ENCODE measurements at places on chromosomes 12 and 14. TPM values are rescaled to one million over a fixed set of nuclear protein-coding genes. Genes with fewer than 3 reads are reported as not detected.
A peak's percentile ranks its signal among the peaks of the same experiment; 100 is the strongest.

- DNase-seq, result no peak
- no peak overlapping the region for H3K4me3 ChIP-seq
- peaks cover 7% of the 10 kb centered on the region for H3K4me1 ChIP-seq
- no peak overlapping the region for H3K27ac ChIP-seq
- no peaks in the 10 kb centered on the region for H3K27me3 ChIP-seq
Observed at GRCh38 chr12:1666685-1667162, 24.1 kb upstream of the ADIPOR2 start.

DNA sequence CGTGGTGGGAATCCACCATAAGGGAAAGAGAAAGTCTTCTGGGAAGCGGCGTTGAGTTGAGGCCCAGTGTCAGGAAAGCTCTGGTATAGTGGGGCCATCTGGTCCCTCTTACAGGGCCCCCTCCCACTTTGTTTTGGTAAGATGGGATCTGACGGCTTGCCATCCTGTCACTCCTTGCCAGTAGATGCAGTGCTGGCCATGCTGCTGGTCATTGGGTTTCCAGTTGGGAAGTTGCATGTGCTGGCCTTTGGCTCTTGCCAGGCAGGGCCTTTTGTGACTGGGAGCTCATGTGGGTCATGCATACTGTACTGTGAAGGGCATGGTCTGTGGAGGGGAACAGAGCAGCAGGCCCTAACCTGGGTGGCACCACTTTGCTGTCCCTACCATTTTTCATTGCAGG lies 3.8 kb downstream of the TRAF3 start:
- H3K4me3 ChIP-seq, result no peak overlapping the region
- H3K36me3 ChIP-seq, result no peaks in the 10 kb centered on the region
- DNase-seq, result no peak

DNA sequence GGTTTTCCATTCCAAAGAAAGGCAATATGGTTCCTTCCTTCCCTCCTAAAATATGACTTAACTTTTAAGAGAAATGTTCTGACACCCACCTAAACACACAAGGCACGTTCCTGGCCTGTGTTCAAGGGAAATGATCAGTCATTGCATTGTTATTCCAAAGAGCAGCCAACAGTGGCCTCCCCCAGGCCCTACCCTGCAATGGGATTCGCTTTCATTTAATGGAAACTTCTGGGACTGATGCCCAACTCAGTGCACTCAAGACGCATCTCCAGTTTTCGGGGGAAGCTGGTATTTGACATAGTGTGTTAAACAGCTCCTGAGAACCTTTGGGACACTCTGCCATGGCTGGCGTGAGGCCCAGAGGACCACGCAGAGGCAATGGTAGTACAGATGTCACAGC lies 65.9 kb downstream of the DDX51 start:
- peaks cover 11% of the 10 kb centered on the region for H3K4me1 ChIP-seq
- H3K27me3 ChIP-seq, result no peaks in the 10 kb centered on the region
- peaks cover 39% of the 10 kb centered on the region for H3K36me3 ChIP-seq
- H3K4me3 ChIP-seq, result no peak overlapping the region
- H3K27ac ChIP-seq, result peak overlapping the region; percentile 49

DNA sequence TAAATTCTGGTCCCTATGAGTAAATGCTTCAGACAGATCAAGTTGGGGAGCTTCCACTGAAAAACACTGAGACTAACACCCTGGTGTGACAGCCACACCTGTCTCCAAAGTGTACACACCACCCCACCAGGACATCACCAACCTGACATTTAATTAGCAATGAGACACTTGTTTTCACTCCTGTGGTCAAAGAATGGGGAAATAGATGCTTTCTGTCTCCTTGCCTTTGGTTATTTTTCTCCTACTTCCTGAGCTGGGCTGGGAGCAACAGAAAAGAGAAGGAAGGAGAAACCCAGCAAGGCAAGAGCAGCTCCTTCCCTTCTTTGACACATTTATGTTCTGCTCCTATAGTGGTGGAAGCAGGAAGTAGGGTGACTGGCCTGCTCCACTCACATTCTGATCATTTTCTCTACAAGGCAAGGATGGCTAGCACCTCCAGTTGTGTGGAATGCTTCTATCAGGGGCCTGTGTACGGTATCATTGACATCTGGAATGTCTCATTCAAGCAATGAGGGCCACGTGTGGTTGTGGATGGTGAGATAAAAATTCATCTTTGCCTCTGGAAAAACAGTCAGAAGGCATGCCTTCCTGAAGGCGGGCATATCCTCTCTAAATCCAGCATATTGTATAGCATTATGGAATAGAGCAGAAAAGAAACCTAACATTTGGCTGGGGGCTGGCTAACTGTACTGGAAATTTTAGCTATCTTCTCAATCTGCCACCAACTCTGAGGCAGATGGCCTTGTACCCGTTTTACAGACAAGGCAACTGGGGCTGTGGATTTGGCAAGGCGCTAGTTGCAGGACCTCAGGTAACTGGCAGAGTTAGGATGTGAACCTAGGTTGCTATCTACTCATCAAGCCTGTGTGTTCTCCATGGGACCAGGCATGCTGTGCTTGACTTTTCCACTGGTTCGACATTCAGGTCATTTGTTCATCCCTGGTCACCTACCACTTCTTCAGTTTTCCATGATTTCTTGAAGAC lies 24.8 kb upstream of the LGALS3 start:
- H3K27ac ChIP-seq, result peak overlapping the region; percentile 96
- H3K27me3 ChIP-seq, result no peaks in the 10 kb centered on the region
- no peak overlapping the region for H3K4me3 ChIP-seq
- no peaks in the 10 kb centered on the region for H3K36me3 ChIP-seq
- DNase-seq, result no peak

NAV3 gene
- total RNA-seq, result 107 TPM

GRCh38 chr14:66000766-66001165 lies 485.4 kb upstream of the CCDC196 start:
- H3K36me3 ChIP-seq, result no peaks in the 10 kb centered on the region
- no peaks in the 10 kb centered on the region for H3K4me1 ChIP-seq
- H3K27me3 ChIP-seq, result no peaks in the 10 kb centered on the region
- H3K27ac ChIP-seq, result no peak overlapping the region
- DNase-seq, result no peak
